ENCODE measurements at places on chromosomes 12 and 14. TPM values are rescaled to one million over a fixed set of nuclear protein-coding genes. Genes with fewer than 3 reads are reported as not detected.

The C2CD5 gene
- total RNA-seq: 28.1 TPM

The SLCO1A2 gene
- total RNA-seq: not detected

The TGM1 gene
- total RNA-seq: 2.0 TPM

- DNase-seq: no peak
Measured at GRCh38 chr12:69579029-69579428, 6.2 kb upstream of the CCT2 start.

DNA sequence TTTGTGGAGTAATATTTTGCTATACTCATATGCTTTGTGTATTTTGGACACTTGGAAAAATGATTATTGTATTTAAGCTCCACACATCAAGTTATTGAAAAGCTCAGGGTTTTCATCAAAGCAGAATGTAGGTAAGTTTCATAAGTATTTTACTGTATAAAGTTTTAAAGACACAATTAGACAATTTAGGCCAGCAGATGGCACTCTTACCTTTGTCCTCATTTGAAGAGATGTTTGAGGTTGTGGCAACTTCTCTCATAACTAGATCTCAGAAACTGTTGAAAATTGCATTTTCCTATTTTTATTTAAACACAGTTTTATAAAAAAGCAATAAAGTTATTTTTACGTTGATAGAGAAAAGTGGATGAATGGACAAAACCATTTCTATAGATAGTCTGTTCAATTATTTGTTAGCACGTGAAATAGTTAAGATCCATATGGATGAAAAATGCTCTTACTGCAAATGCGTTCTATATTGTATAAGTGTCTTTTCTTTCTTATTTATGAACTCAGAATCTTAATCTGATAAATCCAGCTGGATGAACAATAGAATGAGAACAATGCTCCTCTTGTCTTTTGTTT lies 300.0 kb downstream of the AEBP2 start:
- DNase-seq: no peak

DNA sequence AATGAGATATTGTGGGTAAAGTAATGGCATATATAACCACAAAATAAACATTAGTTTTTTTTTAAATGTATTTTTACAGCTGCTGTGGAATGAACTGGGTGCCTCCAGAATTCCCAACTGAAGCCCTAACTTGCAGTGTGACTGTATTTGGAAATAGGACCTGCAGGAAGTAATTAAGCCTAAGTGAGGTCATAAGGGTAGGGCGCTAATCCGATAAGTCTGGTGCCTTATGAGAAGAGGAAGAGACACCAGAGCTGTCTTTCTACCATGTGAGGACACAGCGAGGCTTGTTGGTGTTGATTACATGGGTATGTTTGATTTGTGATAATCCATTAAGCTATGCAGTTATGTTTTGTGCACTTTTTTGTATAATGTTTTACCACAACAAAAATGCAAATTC lies 136.8 kb downstream of the TPH2 start:
- no peak for DNase-seq

The KSR2 gene
- 0.09 TPM for total RNA-seq

The RNASE1 gene
- 256 TPM for total RNA-seq

- no peak for DNase-seq
Measured at GRCh38 chr12:54257332-54257731, 22.6 kb downstream of the CBX5 start.

The PTPRO gene
- total RNA-seq: 1.4 TPM

DNA sequence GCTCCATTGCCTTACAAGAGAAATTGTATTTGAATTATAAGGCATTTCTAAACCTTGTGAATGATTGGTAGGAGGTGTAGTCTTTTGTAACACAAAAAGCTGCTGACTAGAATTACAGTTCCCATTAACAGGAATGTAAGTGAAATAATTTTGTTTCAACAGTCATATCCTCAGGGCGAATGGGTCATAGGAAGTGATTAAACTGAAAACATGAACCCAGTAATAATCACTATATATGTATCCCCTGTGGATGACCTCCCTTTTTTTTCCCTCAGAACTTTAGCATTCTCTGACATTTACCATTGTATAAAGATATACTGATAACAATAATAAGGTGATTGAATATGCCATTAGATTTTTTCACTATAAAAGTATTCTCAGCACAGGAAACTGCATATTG lies 312.3 kb downstream of the ATP23 start:
- DNase-seq: no peak

DNA sequence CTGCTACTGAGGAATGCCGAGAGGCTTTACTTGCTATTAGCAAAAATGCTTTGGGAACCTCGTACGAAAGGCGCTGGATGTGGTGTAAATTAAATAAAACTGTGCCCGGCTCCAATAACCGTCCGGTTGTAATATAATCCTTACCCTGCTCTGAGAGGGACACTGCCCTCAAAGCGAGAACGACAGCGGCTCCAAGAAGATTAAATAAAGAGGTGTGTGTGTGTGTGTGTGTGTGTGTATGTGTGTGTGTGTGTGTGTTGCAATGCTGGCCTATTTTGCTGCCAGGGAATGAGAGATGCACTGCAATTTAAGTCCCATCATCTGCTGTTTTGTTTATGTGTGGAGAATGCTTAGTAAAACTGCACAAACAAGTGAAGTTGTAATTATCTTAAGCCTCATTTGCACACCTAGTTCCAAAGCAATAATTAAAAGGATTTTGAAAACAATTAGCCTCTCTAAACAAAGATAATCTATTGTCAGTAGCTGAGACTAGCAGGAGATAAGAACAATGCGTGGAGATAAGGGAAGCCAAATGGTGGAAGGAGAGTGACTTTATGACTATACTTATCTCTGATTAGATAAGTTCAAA lies 1.2 kb upstream of the SIX1 start:
- DNase-seq: no peak

Data from right cardiac atrium (tissue), 5 donors.